Left renal pelvis (tissue), 4 donors: ENCODE measurements at places on chromosomes 1 and 21. TPM values are rescaled to one million over a fixed set of nuclear protein-coding genes. Genes with fewer than 3 reads are reported as not detected.

- DNase-seq = no peak
These were observed 376.5 kb downstream of the ADGRL2 start for GRCh38 chr1:82177192-82177591.

- no peak for DNase-seq
These were observed 36.6 kb downstream of the HUNK start for GRCh38 chr21:31909153-31910073.

DNA sequence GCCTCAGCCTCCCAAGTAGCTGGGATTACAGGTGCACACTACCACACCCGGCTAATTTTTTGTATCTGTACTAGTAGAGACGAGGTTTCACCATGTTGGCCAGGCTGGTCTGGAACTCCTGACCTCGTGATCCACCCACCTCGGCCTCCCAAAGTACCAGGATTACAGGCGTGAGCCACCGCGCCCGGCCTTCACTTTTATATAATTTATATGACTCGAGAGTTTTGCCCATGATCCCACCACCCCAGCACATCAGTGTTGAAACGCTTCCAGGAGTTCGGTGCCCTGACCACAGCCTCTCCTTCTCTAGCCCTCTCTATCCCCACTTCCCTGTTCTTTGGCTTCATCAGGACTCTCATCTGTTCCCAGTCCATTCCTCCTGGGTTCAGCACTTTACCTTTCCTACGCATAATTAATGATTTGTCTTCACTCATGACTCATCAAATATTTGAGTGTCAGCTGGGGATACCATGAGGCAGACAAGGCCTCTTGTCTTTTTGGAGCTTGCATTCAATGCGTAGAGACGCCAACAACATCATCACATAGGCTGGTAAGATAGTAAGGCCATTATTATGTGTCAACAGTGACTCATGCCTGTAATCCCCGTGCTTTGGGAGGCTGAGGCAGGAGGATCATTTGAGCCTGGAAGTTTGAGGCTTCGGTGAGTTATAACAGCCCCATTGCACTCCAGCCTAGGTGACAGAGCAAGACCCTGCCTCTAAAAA is 1.4 kb downstream of the PMF1 start:
- DNase-seq = no peak

DNA sequence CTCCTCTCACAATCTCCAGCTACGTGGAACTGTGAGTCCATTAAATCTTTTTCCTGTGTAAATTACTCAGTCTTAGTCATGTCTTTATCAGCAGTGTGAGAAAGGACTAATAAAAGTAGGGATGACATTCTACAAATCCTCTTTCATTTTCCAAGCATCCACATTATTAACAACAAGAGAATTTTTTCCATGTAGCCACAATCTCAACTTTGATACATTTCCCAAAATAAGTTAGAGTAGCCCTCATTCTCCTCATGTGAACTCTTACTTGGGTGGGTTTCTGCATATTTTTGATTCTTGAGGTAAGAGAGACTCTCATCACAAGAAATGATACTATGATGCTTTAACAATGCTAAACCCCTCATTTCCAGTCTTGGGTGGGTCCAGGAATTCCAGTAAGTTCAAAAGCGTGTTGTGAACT is 52.8 kb downstream of the TNFSF18 start:
- DNase-seq = no peak

DNA sequence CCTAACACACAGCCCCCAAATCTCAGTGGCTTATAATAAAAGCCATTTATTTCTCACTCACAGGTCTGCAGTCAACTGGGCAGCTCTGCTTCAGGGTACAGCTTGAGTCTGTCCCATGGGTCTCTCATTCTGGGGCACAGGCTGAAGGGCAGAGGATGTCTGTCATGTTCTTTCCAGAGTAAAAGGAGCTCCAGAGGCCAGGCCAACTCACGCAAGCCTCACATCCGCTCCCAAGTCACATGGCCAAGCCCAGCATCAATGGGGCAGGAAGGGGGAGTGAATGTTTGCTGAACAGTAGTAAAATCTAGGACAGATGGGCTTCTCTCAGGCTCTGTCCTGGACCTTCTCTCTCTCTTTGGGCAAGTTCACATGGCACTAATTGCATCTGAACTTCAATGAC is 7.1 kb upstream of the SSBP3 start:
- DNase-seq = no peak

DNA sequence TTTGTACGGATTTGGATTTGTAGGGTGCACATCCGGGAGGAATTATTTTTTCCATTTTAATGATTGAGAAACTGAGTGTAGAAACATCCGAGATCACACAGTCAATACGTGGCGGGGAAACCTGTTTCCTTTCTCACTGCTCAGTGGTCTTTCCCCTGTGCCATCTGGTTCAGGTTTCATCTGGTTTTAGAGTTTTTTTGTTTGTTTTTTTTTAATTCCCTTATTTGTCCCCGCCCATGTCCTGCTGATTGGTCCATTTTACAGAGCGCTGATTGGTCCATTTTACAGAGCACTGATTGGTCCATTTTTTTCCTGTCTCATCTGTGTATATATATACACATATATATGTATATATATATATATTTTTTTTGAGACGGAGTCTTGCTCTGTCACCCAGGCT is 6.0 kb downstream of the TRPM2 start:
- no peak for DNase-seq

Gene CLEC20A
- 0.37 TPM for polyA plus RNA-seq

Gene CFHR3
- polyA plus RNA-seq = 0.26 TPM

- DNase-seq = no peak
These were observed 188.0 kb downstream of the RERE start for GRCh38 chr1:8629241-8630091.

DNA sequence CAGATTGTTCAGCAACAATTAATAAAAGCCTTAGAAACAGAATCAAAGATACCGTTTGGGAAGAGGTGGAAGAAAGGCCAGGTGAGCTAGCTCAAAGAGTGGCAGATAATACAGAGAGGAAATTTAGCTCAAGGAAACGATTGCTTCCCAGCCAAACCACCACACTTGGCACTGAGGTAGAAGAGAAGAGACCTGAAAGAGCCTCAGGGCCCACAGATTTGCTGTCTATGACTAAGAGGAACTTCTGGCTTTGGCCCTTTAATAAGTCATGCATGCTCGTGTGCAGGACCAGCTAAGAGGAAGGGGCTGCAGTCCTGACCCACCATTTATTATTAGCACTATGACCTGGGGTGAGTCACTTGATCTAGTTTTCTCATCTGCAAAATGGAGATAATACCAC is 72.8 kb upstream of the BCL10 start:
- DNase-seq = no peak
